ENCODE measurements at places on chromosomes 1 and 21.

DNA sequence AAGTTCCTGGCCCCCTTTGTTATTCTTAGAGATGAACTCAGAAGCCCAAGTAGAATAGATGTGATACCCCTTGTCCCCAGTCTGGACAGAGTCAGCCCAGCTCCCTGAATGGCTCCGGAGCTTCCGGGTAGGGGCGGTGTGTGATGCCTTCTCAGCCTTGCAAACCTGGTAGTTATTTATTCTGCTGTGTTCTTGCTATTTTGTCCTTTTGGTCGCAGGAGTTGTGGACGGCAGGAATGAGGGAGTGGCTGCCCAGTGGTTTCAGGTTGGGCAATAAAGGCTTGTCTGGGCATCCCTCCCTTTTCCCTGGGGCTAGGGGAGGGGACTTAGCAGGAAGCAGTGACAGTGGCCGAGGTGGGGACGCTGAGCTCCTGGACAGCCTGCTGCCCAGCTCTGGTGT is 2.8 kb downstream of the PTPRU start:
- peak overlapping the region; percentile 99 for H3K27ac ChIP-seq
- peaks cover 32% of the 10 kb centered on the region for H3K27me3 ChIP-seq
- peaks cover 30% of the 10 kb centered on the region for H3K4me1 ChIP-seq
- H3K4me3 ChIP-seq = peak overlapping the region; percentile 91
- no peak for DNase-seq
- no peaks in the 10 kb centered on the region for H3K36me3 ChIP-seq

- peaks cover 5% of the 10 kb centered on the region for H3K4me1 ChIP-seq
- no peak overlapping the region for H3K4me3 ChIP-seq
- no peak overlapping the region for H3K27ac ChIP-seq
- H3K27me3 ChIP-seq = peaks cover 13% of the 10 kb centered on the region
These were observed 21.7 kb downstream of the UMODL1 start for GRCh38 chr21:42092771-42093170.

- H3K4me3 ChIP-seq = peak overlapping the region; percentile 99
- peaks cover 68% of the 10 kb centered on the region for H3K4me1 ChIP-seq
- H3K36me3 ChIP-seq = peaks cover 10% of the 10 kb centered on the region
- peak overlapping the region; percentile 99 for H3K27ac ChIP-seq
- no peak for DNase-seq
These were observed 1.0 kb upstream of the PIGV start for GRCh38 chr1:26786437-26787380.

DNA sequence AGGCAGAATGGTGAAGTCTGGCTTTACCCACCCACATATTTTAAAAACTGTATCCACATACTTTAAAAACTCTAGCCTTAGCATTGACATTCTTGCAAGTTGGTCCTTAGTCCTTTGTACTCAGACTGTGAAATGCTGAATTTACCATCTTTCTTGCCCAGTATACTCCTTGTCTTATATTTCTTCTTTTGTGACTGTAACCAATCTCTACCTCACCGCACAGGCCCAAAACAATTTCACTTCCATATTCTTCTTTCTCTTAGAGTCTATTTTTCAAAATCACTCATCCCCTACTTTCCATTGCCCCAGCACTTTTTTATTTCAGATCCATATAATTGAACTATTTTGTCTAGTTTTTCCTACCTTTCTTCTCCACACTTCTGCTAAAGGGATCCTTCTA is 892.4 kb upstream of the B3GALT2 start:
- no peak overlapping the region for H3K4me3 ChIP-seq
- no peaks in the 10 kb centered on the region for H3K27me3 ChIP-seq
- no peak overlapping the region for H3K27ac ChIP-seq

- peaks cover 18% of the 10 kb centered on the region for H3K36me3 ChIP-seq
- no peaks in the 10 kb centered on the region for H3K4me1 ChIP-seq
- no peak for DNase-seq
- no peaks in the 10 kb centered on the region for H3K27me3 ChIP-seq
- no peak overlapping the region for H3K27ac ChIP-seq
- no peak overlapping the region for H3K4me3 ChIP-seq
These were observed 24.3 kb downstream of the PER3 start for GRCh38 chr1:7808253-7808844.
